Testis (tissue), 5 donors: ENCODE measurements at places on chromosomes 12 and 14. TPM values are rescaled to one million over a fixed set of nuclear protein-coding genes. Genes with fewer than 3 reads are reported as not detected.

The FLVCR2 gene
- total RNA-seq = 45.0 TPM

- DNase-seq = no peak
- H3K36me3 ChIP-seq = no peaks in the 10 kb centered on the region
- H3K4me3 ChIP-seq = no peak overlapping the region
- H3K4me1 ChIP-seq = no peaks in the 10 kb centered on the region
- H3K27ac ChIP-seq = no peak overlapping the region
Measured at GRCh38 chr14:83007641-83008225, 1474.1 kb upstream of the SEL1L start.

DNA sequence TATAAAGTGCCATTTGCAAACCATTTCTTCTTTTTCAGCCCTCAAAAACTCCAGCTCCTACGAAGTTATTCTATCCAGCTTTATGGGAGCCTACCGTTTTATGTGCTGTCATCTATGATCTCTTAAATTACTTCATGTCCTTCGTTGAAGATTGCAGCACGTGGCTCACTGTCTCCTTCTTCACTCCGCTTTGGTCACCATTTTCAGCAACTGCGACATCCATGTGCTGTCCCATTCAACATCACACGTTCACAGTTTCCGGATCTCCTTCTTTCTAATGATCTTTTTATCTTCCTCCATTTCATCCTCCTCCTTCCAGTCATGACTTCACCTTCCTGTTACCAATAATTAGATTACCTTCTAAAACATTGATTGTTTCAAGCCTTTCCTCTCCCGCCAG is 143.3 kb upstream of the KRAS start:
- DNase-seq = no peak
- no peak overlapping the region for H3K27ac ChIP-seq
- no peak overlapping the region for H3K4me3 ChIP-seq
- H3K4me1 ChIP-seq = no peaks in the 10 kb centered on the region
- H3K27me3 ChIP-seq = no peaks in the 10 kb centered on the region

DNA sequence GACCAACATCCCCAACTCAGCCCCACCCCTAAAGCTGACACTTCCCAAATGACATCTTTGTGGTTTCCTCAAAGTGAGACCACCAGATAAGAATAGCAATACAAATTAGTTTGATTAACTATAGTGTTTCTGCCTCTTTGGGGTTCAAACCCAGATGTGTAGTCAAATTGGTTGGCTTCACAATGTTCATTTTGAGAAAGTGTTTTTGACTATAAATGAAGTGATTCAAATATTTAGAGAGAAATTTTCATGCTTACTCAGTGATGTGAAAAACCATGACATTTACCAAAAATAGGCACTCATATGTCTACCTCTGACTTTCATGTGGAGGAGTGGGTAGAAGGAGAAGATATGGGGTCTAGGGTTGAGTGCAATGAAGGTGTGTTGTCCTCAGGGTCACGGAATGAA is 218.4 kb downstream of the BCAT1 start:
- no peak overlapping the region for H3K27ac ChIP-seq
- H3K4me3 ChIP-seq = no peak overlapping the region
- DNase-seq = no peak
- H3K4me1 ChIP-seq = no peaks in the 10 kb centered on the region
- H3K36me3 ChIP-seq = no peaks in the 10 kb centered on the region

- no peak overlapping the region for H3K4me3 ChIP-seq
- H3K27me3 ChIP-seq = no peaks in the 10 kb centered on the region
- H3K27ac ChIP-seq = peak overlapping the region; percentile 66
- H3K36me3 ChIP-seq = no peaks in the 10 kb centered on the region
- peaks cover 17% of the 10 kb centered on the region for H3K4me1 ChIP-seq
Measured at GRCh38 chr12:121781998-121782979, 11.2 kb downstream of the RHOF start.

- no peaks in the 10 kb centered on the region for H3K36me3 ChIP-seq
- no peaks in the 10 kb centered on the region for H3K27me3 ChIP-seq
- H3K4me1 ChIP-seq = no peaks in the 10 kb centered on the region
- DNase-seq = no peak
Measured at GRCh38 chr14:65993103-65993502, 493.1 kb upstream of the CCDC196 start.

- no peak overlapping the region for H3K27ac ChIP-seq
- no peaks in the 10 kb centered on the region for H3K4me1 ChIP-seq
- no peaks in the 10 kb centered on the region for H3K27me3 ChIP-seq
- H3K4me3 ChIP-seq = no peak overlapping the region
- no peak for DNase-seq
Measured at GRCh38 chr12:18887368-18887767, 149.4 kb downstream of the CAPZA3 start.
